ENCODE measurements at places on chromosomes 4 and X.

DNA sequence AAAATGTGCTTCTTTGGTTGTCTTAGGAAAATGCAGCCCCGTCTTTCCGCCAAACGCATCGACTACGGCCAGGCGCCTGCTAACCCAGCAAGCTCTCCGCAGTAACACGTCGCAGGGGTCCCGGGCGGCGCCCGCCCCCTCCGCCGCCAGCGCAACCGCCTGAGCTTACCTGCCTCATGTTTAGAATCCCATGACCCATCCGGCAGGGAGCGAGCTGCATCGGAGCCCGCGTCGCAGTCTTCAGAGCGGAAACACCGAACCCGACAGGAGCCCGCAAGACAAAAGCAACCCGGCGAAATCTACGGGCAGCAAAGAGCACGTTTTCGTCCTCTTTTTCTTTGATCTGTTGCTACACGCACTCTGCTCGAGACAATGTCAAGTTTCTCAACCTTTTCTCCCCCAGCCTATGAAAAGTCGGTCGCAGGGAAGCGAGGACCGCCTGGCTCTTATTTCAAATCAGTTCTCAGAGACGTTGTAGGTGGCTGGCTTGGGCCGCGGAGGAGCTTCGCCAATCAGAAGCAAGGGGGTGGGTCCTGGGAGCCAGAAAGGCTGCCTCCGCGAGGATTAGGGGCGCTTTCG, at the start of gene MID1:
Gene MID1, minus strand, starts transcription at position 465 of the 579 bp plus-strand sequence. CDS start 53,038 bp downstream, outside the sequence.
- DNase-seq, result no peak

GRCh38 chrX:107146670-107147069, 28.0 kb upstream of the RBM41 start:
- no peak for DNase-seq

GRCh38 chr4:8340781-8341241, 71.3 kb downstream of the HTRA3 start:
- DNase-seq, result no peak

DNA sequence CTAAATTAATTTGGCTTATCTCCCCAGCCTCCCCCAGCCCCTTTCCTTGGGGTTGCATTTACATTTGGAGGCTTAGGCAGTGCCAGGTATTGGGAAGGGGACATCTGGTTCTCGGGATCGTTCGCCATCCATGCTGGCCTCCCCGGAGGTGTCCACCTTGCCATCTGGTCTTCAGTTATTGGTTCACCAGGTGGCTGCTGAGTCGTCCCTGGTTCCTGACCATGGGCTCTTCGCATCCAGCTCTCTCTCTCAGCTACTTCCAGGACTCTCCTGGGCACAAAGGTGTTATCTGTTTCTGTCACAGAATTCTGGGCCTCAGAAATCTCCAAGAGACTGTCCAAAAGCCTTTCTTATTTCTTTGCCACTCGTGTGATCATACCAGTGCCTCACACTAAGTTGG, 75.4 kb upstream of the SCOC start:
- DNase-seq, result no peak

Measured in stimulated activated CD8-positive, alpha-beta memory T cell treated with anti-CD3 and anti-CD28 coated beads, Interleukin-15, amount 100 ng/mL, for 1 hour (primary cell).